ENCODE measurements at places on chromosomes 13 and 19.

GRCh38 chr13:59230484-59231264, 933.1 kb downstream of the DIAPH3 start:
- no peak for DNase-seq

DNA sequence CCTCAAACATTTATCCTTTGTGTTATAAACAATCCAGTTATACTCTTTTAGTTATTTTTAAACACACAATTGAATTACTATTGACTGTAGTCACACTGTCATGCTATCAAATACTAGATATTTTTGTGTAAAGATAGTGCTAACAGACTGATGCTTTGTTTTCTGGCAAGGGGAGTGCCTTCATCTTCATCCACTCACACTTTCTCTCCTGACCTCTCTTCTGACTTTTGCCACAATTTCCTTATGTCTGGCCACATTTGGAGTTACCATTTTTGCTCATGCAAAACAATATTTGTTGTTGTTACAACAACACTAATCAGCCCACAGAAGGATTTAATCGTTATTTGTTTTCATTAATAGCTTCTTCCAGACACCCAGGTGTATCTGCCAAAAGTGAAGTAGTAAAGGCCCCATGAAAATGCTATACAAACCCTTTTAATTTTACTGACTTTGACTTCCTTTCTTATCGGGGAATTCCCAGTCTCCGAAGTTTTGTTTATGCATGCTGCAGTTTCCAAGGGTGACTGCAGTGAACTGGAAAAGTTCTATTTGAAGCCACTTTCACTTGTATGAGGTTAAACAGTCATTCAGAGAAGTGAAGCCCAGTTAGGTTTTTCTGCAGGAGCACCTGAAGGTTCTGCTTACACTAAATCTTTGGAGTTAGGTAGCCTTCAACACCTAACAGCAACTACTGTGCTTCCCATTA, 66.1 kb upstream of the FRY start:
- peak; percentile 12 for DNase-seq

DNA sequence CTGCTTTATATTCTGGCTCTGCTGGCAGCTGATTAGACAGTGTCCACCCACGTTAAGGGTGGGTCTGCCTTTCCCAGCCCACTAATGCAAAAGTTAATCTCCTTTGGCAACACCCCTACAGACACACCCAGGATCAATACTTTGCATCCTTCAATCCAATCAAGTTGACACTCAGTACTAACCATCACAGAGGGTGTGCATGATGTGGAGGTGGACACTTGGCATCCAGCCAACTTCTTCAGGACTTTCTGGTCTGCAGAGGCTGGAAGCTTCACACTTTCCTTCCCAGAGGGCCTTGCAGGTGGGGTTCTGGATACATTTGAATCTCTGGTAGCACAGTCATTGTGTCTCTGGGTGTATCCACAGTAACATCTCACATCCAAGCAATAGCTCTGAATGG, 18.9 kb upstream of the IGFL1 start:
- DNase-seq: no peak

GRCh38 chr19:664913-665443, 2.0 kb upstream of the RNF126 start:
- DNase-seq: peak; percentile 84

GRCh38 chr19:52120286-52120685, 19.5 kb downstream of the ZNF616 start:
- DNase-seq: no peak

DNA sequence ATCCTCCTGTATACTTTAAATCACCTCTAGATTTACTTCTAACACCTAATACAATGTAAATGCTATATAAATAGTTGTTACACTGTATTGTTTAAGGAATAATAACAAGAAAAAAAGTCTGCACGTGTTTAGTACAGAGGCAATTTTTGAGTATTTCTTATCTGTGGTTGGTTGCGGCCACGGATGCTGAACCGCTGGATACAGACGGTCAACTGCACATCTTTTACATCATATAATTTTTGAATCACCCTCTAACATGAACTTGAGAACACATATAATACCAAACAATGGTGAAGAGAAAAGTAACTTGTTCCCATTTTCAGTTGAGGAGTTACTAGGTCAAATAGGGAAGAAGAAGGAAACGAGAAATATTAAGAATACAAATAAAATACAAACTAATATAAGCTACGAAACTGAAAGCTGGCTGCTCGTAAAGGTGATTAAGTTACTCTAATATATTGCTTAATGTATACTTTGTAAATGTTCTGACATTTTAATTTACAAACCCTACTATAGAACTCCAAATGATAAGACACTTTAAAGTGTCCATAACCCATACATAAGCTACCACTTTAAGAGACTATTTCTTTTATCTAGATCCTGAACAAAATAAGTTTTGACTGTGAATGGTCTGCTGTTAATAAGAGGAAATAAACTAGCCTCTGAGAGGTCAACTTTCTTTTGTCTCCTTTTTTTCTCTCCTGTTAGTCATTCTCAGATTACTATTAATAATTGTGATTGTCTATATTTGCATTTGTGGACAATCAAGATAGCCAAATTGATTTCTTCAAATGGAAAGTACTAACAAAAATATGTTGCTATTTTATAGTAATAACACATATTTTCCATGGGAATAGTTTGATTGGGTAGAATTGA, 457.4 kb downstream of the DIAPH3 start:
- DNase-seq: no peak

DNA sequence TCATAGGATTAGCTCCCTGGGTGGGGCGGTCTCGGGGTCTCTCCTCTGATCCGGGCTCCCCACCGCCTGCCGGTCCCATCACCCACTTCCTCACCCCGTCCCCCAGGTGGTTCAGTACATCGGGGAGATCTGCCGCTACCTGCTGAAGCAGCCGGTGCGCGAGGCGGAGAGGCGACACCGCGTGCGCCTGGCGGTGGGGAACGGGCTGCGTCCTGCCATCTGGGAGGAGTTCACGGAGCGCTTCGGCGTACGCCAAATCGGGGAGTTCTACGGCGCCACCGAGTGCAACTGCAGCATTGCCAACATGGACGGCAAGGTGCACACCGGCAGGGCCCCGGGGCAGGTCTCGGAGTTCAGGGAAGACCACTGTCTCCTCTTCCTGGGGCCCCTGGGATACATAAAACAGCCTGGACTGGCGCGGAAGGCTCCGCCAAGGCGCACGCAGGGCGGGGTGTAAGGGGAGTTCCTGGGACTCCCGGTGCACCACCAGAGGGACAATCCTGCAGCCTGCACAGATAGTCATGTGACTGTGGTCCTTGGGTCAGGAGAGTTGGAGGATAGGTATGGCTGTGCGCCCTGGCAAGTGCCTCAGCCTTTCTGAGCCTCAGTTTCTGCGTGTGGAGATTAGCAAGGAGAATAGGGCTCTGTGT, 14.2 kb upstream of the PGLS start:
- DNase-seq: no peak

GRCh38 chr13:39159393-39159792, 121.1 kb downstream of the NHLRC3 start:
- DNase-seq: no peak

- DNase-seq: no peak
Observed at GRCh38 chr19:56117376-56117884, 3.7 kb downstream of the ZNF787 start.

DNA sequence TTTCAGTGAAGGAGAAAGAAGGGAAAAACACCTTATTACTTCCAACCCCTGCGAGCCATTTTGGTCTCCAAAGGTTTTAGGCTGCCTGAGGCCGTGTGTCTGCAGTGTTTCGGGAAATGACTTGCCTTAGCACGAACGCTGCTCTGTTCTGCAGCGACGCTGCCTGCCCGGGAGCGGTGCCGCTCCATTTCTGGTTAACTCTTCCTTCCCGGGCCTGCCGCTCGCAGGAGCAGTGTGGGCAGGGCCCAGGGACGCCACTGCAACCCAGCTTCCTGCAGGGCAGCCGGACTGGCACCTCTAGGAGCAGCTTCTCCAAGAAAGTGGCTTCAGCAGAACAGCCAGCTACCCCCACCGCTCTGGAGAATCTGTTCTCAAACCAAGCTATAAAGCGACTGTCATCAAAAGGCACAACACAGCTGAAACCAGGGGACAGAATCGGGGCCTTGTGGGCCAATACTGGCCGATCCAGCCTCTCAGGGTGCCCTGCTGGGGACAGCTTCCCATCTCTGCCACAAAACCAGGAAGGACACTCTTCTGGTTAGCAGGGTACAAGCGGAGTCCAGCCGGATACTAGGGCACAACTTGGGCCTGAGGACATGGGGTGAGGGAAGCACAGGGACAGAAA, 72.2 kb downstream of the KCTD15 start:
- DNase-seq: no peak

- DNase-seq: no peak
Observed at GRCh38 chr19:3537438-3538240, 1.3 kb upstream of the TEKTIP1 start.

GRCh38 chr19:35142606-35143230, 337 bp upstream of the FXYD7 start:
- peak; percentile 83 for DNase-seq

GRCh38 chr13:22933571-22934181, 247.1 kb upstream of the SGCG start:
- no peak for DNase-seq

DNA sequence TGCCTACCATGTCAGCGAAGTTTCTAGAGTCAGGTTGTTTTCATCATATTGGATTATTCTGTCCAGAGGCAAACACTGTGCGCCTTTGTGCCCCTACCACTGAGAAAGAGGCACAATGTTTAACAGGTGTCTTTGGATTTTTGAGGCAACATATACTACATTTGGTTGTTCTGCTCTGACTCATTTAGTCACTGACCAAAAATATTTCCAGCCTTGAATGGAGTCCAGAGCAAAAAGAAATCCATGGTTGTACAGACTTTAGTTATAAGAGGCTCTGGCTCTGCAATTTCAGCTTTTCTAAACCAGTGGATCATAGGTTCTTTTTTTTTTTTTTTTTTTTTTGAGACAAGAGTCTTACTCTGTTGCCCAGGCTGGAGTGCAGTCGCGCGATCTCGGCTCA, 35.7 kb downstream of the LACC1 start:
- no peak for DNase-seq

DNA sequence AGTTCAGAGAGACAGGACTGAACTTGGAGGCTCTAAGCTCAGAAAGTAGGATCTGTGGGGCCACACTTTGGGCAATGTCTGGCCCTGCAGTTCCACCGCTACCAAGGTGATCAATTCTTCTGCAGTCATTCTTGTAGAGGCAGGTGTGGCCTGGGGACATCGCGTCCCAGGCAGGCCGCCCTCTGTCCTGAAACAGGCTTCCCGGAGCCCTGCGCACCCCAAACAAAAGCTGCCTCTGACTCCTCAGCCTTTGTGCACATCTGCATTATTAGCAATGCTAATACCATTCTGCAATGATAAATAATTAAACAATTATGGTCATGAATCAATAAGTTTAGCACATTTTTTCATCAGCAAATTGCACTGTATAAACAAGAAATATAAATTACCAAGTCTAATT, 160.2 kb downstream of the URI1 start:
- no peak for DNase-seq

DNA sequence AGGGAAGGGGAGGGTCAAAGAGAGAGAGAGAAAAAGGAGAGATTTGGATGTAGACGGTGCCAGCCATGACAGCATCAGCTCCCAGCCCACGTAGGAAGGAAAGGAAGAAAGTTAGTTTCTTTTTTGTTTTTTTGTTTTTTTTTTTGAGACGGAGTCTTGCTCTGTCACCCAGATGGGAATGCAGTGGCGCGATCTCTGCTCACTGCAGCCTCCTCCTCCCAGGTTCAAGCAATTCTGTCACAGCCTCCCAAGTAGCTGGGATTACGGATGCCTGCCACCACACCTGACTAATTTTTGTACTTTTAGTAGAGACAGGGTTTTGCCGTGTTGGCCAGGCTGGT, 27.6 kb downstream of the ELL start:
- no peak for DNase-seq

DNA sequence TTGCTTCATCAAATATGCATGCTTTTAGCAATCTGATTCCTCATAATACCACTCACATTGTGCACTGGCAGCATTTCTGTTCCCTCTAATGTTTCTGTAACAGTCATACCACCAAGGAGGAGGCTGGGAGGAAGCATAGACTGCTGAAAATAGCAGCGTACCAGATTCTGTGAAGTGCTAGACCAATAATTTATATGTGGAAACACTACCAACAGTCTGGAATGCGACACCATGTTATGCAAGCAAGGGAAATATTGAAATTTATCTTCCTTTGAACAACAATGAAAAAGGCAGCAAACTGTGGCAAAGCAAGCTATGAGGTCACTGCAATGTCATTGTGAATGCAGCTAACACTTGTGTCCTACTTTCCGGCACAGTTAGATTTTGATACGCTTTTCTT, 1388.0 kb downstream of the EFNB2 start:
- DNase-seq: no peak

DNA sequence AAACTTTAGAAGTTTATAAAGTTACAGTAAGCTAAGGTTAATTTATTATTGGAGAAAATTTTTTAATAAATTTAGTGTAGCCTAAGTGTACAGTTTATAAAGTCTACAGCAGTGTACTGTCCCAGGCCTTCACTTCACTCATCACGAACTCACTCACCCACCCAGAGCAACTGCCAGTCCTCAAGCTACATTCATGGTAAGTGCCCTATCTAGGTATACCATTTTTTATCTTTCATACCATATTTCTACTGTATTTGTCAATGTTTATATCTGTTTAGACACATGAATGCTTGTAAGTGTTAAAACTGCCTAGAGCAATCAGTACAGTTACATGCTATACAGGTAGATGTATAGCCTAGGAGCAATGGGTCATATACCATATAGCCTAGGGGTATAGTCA, 12.5 kb downstream of the INTS6 start:
- DNase-seq: no peak

DNA sequence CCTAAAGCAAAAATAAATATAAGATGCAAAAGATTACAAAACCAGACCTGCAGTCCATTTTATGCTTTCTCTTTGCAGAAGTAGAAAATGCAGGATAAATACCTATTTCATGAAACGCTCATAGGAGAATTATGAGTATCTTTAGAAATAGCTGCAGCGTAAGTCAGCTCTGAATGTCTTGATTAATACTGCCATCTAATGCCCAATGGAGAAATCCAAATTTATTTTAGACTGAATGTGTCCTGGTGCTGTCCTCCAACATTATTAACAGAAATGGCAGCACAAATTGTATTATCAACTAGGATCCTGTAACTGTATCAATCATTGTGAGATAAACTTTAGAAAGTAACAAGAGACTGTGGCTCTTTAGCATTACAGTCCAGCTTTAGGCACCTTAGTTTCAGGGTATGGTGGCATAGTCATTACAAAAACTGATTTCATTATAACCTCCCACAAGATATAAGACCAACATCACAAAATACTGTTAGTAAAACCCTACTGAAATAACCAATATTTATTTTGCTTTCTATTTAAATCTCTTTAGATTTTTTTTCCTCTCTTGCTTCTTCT, 162.1 kb upstream of the MIR17HG start:
- no peak for DNase-seq

- no peak for DNase-seq
Observed at GRCh38 chr13:26424181-26424580, 133.3 kb upstream of the WASF3 start.

DNA sequence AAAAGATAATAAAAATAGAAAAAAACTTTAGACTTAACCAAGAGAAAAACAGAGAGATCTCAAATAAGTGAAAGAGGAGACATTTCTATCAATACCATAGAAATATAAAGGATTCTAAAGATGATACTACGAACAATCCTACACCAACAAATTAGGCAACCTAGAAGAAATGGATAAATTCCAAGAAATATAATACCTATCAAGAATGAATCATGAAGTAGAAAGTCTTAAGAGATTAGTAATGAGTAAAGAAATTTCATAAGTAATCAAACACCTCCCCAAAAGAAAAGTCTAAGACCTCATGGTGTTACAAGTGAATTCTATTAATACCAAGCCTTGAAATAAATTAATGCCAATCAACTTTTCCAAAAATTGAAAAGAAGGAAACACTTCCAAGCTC, 1584.5 kb upstream of the MIR17HG start:
- no peak for DNase-seq

Measured in CD4-positive, alpha-beta T cell treated with Interleukin-15 for 4 hours (primary cell).